ENCODE measurements at places on chromosomes 7 and 10.

DNA sequence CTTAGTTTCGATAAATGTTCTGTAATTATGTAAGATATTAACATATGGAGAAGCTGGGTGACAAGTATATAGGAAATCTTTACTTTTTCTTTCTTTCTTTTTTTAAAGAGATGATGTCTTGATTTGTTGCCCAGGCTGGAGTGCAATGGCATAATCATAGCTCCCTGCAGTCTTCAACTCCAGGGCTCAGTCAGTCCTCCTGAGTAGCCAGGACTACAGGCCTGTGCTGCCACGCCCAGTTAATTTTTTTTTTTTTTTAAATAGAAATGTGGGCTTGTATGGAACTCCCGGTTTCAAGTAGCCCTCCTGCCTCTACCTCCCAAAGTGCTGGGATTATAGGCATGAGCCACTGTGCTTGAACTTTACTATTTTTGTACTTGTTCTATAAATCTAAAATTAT, 111.7 kb downstream of the POLL start:
- DNase-seq = no peak

DNA sequence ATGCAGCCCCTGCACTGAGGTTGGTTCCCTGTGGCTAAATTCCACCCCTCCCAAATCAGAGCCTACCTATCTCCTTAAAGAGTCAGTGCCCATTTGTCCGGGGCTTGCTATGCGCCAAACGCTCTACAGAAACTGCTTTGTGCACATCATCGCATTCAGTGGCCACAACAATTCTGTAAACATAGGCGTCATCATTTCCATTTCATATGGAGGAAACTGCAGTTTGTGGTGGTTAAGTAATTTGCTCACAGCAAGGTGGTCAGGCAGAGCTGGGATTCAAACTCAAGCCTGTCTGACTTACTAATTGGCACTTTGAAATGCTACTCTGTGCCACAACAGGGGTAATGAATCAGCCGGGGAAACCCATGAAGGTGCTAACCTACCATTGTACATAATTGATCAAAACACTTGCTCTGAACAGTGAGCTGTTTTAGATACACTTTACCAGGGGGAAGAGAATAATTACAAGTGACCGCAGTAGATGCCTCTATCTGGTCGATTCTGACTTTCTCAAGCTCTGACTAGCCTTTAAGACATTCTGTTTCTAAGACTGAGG, 775.5 kb downstream of the LRMDA start:
- DNase-seq = no peak

- DNase-seq = no peak
Observed at GRCh38 chr10:21141946-21142492, 244.9 kb upstream of the NEBL start.

- DNase-seq = no peak
Observed at GRCh38 chr7:134318443-134318842, 1.7 kb upstream of the SLC35B4 start.

- DNase-seq = no peak
Observed at GRCh38 chr10:45053569-45054100, 52.9 kb downstream of the ZNF22 start.
